ENCODE measurements at places on chromosomes 4 and X.

DNA sequence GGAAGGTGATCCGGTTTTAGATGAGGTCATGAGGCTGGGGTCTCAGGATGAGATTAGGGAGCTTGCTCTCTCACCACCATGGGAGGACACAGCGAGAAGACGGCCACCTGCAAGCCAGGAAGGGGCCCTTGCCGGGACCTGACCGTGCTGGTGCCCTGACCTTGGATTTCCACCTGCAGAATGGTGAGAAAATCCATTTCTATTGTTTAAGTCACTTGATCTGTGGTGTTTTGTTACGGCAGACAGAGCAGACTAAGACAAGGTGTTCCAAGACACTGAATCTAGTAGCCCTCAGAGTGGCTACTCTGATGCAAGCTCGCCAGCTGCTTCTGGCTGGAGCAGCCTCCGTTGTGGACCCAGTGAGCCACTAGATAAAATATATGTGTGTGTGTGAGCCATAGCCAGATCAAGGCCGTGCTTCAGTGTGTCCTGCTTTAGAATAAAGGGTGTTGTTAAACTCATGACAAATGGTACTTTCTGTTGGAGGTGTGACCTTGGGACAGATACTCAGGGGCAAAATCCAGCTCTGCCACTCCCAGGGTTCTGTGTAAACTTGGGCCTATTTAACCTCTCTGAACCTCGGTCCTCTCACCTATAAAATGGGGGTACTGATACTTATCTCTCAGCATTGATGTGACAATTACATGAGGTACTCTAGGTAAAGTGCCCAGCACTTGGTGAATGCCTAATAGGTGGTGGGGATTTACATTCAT, 67.9 kb upstream of the STX18 start:
- no peak for DNase-seq

DNA sequence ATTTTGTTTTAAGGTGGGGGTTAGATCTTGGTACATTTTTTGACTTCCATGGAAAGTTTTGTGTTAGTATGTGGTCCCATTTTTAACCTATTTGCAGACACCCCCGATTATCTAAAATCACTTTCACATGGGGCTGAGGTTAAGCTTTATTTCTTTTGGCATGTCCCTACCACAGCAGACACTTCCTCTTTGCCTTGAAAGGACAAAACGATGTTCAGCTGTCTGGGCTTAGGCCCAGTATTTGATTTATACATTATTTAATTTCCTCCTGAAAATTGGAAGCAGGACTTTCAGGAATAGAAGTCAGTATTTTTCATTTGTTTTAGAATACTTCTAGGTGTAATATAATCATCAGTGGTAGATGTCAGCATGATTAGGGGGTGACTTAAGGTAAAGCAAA, 112.4 kb upstream of the SPRY1 start:
- no peak for DNase-seq

DNA sequence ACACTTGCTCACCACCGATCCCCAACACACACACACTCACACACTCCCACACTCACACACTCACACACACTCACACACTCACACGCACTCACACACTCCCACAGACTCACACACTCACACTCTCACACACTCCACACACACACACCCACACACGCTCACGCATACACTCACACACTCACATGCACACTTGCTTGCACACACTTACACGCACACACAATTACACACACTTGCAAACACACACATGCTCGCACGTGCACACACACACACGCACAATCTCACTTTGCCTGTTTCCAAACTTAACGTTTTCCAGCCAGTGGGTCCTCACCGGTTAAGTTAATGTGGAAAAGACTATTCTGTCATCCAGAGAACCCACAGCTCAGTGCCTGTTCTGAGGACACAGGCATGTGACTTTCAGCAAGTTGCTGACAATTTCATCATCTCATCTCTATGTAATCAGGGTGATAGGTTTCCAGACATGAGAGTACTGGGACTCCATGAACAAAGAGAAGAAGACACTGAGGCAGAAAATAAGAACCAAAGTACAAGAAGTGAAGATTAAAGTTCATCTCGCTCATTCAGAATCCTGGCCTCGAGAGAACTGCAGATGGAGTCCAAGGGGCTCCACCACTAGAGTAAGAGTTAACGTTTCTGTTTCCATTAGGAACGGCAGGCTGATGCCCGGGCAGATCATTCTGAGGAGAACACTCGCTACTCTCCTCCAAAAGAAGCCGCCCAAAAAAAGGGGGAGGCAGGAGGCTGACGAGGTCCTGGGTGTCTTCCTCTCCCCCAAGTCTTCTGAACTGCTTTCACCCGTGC, 153.2 kb upstream of the FRG1 start:
- DNase-seq, result no peak

- DNase-seq, result no peak
These were observed 101.9 kb downstream of the CEP135 start for GRCh38 chr4:56050625-56051024.

- no peak for DNase-seq
These were observed 378.5 kb upstream of the ZFP42 start for GRCh38 chr4:187617113-187617512.
